Activated CD8-positive, alpha-beta memory T cell treated with anti-CD3 and anti-CD28 coated beads, Interleukin-2, amount 10 ng/mL, durations not matched to agents 7 days and 5 days (primary cell): ENCODE measurements at places on chromosomes 11 and 22. TPM values are rescaled to one million over a fixed set of nuclear protein-coding genes. Genes with fewer than 3 reads are reported as not detected.

The NAALAD2 gene
- not detected for total RNA-seq

The GGTLC3 gene
- not detected for total RNA-seq

The HTATIP2 gene
- 42.0 TPM for total RNA-seq

The FREY1 gene
- total RNA-seq: 0.93 TPM

The LGR4 gene
- total RNA-seq: 0.29 TPM

The CD3G gene
- total RNA-seq: 192 TPM

The APOL5 gene
- not detected for total RNA-seq

The SNX32 gene
- 1.7 TPM for total RNA-seq

The PLEKHB1 gene
- 10.6 TPM for total RNA-seq

The DDI1 gene
- not detected for total RNA-seq

The OR8G5 gene
- not detected for total RNA-seq

The IRAG1 gene
- total RNA-seq: not detected

The RFPL2 gene
- total RNA-seq: 0.41 TPM

The CHRNA10 gene
- 2.4 TPM for total RNA-seq

The FCHSD2 gene
- total RNA-seq: 71.0 TPM

The MMP7 gene
- not detected for total RNA-seq

The MYOD1 gene
- not detected for total RNA-seq

The E2F8 gene
- 46.9 TPM for total RNA-seq

The XKR3 gene
- 0.18 TPM for total RNA-seq

The DEPDC5 gene
- total RNA-seq: 45.7 TPM

The TNNT3 gene
- 1.1 TPM for total RNA-seq

The DNAJB7 gene
- not detected for total RNA-seq
